Breast epithelium (tissue), 4 donors: ENCODE measurements at places on chromosomes 6 and 20. TPM values are rescaled to one million over a fixed set of nuclear protein-coding genes. Genes with fewer than 3 reads are reported as not detected.

Gene NKX2-4
- not detected for total RNA-seq

Gene F13A1
- 45.6 TPM for total RNA-seq

Gene ZSCAN23
- 5.6 TPM for total RNA-seq

Gene SHLD1
- total RNA-seq = 2.7 TPM

Gene IPCEF1
- total RNA-seq = 3.7 TPM

Gene KHDC1L
- not detected for total RNA-seq

Gene ZNF391
- 5.2 TPM for total RNA-seq

Gene MYH7B
- total RNA-seq = 0.66 TPM
